ENCODE measurements at places on chromosomes 4 and X.

DNA sequence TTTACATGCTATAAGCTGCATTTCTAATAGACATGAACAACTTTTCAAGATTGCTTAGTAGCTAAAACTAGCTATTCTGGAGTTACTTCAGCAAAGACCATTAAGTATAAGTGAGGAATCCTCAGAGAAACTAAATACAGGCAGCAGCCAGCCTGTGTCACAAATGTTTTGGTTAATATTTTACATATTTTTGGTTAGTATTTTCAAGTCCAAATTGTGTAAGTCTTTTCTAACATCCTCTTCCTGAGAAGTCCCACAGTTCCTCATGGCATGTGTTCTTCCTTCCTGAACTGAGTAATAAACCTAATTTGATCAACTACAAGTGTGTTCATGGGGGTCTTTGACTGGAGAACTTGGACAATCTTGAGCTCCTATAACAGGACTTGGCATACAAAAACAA is 42.4 kb upstream of the MCF2 start:
- DNase-seq: no peak

GRCh38 chr4:14862891-14863290 is 139.4 kb upstream of the CPEB2 start:
- no peak for DNase-seq

DNA sequence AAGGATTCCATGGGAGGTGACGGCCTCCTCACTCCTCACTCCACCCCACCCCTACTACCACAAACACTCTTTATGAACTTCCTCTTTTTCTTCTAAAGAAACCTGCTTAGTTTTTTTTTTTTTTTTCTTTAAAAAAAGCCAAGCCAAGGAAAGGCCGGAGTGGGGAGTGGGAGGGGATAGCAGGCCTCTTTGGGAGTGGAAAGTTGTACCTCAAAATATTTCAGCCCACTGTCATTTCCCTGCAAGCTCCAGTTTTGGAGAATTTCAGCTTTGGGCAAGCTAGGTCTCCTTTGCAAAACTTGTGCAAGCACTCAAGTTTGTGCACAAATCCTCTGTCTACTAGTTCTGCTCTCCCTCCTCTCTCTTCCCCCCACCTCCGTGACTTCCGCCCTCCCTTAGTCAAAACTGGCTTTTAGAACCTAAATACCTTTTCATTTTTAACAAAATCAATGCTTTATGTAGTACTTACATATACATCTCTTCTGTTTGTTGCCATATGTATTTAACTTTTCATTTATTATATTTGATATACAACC is 512 bp upstream of the ANTXR2 start:
- no peak for DNase-seq

DNA sequence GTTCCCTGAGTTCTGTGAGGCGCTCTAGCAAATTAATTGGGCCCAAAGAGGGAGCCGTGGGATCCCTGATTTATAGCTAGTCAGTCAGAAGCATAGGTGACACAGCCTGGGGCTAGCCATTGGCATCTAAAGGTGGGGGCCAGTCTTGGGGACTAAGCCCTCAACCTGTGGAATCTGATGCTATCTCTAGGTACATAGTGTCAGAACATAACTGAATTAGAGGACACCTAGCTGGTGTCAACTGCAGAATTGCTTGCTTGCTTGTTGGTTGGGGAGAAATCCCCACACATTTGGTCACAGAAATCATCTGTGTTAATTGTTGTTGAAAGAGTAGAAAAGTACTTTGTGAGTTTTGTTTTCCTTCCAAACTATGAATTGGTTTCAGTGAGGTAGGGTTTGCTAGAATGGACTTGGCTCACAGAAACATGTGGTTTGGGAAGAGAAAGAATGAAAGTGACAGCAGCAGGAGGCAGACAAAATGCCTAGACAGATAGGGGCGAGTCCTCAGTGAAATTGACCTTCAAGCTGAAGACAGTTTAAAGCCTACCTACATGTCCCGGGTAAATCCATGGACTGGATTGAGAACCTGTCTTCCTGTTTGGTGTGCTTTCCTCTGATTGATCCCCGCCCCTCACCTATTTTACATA is 12.8 kb upstream of the GPR82 start:
- DNase-seq: no peak

DNA sequence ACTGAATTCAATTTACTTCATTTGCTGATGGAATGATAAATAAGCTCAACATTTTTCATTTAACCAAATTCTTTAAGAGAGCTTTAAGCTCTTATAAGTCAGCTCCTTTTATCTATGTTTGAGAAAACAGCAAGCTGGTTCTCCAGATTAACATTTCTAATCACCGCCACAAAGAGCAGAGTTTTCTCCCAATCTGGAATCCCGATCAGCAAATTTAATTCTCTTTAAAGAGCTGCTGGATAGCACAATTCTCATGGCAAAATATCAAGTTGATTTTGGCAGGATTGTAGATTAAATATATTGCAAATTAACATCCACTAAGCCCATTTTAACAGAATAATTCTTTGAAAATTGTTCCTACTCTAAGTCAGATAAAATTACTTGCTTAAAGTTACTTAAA is 48.8 kb downstream of the RPS6KA3 start:
- no peak for DNase-seq

DNA sequence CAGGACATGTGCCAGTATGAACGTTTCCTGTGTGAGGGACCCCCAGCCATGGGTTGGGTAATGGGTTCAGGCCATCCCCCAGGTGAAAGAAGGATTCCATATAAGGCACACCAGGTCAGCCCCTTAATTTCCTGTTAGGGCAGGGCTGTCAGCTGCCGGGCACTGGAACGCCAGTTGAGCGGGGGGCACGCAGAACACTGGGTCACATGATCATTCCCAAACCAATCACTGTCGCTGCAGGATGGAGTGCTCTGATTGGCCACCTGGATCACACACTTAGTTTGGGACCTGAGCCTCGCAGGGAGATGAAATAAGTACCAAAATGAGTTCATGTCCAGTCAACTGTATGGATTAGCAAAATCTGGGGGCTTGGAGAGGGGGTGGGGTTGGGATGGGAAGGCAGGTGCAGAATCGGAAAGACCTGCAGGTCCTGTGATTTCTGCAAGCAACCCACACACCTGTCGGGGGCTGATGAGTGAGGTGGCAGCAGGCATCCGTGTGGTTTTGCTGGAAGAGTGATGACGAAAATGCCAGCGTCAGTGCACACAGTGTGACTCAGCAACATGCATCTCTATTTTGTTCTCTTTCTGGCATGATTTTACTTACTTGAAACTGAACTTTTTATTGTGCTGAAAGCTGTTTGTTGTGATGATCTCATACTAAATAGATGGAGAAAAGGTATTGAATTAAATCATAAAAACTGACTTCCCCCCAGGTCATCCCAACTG is 32.2 kb downstream of the RNF212 start:
- DNase-seq: peak; percentile 40

GRCh38 chr4:120215350-120215749 is 148.7 kb upstream of the MAD2L1 start:
- DNase-seq: no peak

DNA sequence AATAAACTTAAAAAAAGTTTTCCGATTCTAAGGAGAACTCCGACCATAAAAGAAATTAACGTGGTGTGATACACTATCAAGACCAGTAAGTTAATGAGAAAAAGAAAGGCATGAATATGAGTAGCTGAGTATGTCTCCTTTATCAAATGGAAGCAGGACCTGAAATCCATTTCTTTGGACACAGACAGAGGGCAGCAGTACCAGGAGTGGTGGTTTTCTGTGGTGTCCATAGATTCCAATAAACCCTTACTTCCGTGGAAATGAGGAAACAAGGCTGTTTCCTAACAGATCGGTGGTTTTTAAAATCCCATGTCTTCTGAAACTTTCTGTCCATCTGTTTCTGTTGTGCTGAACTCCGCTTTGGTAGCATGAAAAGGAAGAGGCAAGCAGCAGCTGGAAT is 128.5 kb upstream of the TSPAN5 start:
- no peak for DNase-seq

GRCh38 chrX:46716796-46717195 is 42.1 kb downstream of the SLC9A7 start:
- peak; percentile 51 for DNase-seq

GRCh38 chrX:9784332-9784731 is 1.9 kb upstream of the SHROOM2 start:
- DNase-seq: no peak

DNA sequence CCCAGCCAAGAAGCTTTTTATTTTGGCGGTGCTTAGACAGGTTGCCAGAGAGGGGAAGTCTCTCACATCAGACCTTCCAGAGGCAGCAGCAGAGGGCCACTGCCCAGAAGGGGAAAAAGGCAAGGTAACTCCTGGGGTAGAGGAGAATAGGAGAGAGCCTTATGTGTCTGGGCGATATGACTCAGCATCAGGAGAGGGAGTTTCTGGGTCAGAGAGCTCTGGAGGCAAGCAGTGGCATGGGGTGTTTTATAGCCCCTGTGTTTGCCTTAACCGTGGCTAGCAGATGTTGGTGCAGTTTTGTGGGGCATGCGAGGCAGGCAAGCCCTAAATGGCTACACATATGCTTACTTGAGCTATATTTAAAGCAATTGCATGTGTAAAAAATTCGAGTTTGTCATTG is 8.3 kb upstream of the ZXDB start:
- DNase-seq: no peak

DNA sequence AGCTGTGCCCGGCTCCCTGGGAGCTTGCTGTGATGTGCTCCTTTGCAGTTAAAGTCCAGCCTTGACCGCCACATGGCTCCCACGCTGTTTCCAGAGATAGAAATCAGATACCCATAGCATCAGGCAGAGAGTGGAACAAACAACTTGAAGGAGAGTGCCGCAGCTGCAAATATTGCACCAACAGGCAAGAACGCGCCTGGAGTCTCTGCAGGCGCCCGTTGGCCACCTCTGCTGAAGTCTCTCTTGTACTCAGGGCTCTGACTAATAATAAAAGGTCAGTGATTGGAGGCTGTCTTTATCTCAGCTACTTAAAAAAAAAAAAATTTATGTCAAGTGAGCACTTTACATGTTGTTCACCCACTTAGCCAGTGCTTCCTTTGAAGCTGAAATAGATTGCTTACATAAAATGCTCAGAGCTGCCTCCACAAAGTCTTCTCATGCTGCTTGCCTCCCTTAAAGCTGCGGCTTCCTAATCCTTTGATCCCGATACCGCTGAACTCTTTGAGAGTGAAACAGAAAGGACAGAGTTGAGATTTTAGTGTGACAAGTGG is 30.9 kb upstream of the TENM3 start:
- DNase-seq: no peak

GRCh38 chrX:121333942-121334341 is 286.5 kb downstream of the GLUD2 start:
- DNase-seq: no peak

GRCh38 chr4:117134386-117134785 is 49.0 kb upstream of the TRAM1L1 start:
- no peak for DNase-seq

- DNase-seq: peak; percentile 35
Measured at GRCh38 chrX:20265726-20266681, 705 bp downstream of the RPS6KA3 start.

GRCh38 chr4:73223258-73223650 is 35.3 kb downstream of the ANKRD17 start:
- no peak for DNase-seq

DNA sequence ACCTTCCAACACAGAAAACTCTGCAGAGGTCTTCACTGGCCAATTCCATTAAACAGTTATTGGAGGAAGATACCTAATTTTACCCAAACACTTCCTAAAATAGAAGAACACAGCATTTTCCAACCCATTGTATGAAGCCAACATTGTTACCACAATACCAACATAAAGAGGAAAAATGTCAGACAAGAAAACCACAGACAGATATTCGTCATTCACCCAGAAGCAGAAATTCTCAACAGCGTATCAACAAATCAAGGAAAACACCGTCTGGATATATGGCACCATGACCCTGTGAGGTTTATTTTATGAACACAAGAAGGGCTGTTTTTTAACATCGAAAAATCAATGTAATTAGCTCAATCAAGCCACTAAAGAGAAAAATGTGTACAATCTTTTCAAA is 255.6 kb downstream of the ASMT start:
- no peak for DNase-seq

GRCh38 chr4:20428436-20429160 is 176.9 kb downstream of the SLIT2 start:
- DNase-seq: peak; percentile 4

Measured in suppressor macrophage treated with lipopolysaccharide for 4 hours (primary cell).